IPS DF 19.7 (cell line): ENCODE measurements at places on chromosomes 3 and 15.

DNA sequence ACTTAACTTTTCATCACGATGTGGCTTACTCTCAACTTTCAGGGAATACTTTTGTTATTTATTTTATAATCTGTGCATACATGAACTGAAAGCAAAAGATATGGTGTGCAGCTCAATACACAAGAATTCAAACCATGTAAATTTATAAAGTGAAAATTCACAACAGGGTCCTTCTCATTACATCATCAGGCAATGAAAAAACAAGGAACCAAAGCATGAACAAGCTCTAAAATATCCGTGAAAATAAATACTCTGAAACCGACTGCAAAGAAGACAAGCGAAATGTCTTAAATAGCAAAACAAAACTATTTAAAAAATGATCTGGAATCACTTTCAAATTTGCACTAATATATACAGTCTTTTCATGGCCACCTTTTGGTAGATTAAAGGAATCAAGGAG lies 28.9 kb downstream of the GNB5 start:
- DNase-seq, result no peak

- DNase-seq, result no peak
These were observed 188.7 kb downstream of the UBE3A start for GRCh38 chr15:25250011-25250596.

DNA sequence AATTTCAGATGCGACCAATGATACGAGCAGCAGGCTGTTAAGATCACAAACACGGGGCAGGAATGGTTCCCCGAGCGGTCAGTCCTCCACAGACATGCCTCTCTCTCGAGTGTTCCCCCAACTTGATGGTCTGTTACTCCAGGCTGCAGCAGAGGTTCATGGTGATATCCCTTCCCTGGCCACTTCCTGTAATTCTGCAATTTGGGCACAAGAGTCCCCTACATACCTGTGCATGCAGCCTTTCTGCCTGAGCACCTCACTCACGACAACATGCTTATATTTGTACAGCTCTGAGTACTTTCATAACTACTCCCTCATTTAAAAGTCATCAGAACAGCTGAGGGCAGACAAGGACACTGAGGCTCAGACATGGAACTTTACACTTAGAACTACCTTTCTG lies 408.1 kb upstream of the NR2F2 start:
- no peak for DNase-seq

DNA sequence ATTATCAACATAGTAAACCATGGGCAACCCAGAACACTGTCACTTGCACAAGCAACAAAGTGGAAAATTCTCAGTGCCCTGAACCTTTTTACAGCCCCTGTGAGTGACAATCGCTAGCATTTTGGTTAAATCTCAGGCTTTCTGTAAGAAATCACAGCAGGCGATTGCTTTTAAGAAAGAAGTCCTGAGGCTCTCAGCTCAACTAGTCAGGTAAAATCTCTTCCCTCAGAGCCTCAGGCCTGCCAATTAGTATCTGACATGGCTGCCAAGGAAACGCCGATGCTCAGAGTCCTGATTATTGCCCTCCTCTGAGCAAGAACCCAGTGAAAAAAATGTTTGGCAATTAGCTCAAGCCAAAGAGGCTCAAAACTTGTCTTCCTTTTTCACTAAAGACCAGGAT lies 530.8 kb downstream of the DIPK2A start:
- no peak for DNase-seq

- no peak for DNase-seq
These were observed 29.5 kb downstream of the CCDC12 start for GRCh38 chr3:46946856-46947545.

GRCh38 chr3:43236008-43236407 lies 50.3 kb upstream of the SNRK start:
- DNase-seq, result no peak

- DNase-seq, result no peak
These were observed 165.2 kb downstream of the ISL2 start for GRCh38 chr15:76501726-76502125.

GRCh38 chr3:23960649-23961048 lies 15.6 kb downstream of the NR1D2 start:
- no peak for DNase-seq

DNA sequence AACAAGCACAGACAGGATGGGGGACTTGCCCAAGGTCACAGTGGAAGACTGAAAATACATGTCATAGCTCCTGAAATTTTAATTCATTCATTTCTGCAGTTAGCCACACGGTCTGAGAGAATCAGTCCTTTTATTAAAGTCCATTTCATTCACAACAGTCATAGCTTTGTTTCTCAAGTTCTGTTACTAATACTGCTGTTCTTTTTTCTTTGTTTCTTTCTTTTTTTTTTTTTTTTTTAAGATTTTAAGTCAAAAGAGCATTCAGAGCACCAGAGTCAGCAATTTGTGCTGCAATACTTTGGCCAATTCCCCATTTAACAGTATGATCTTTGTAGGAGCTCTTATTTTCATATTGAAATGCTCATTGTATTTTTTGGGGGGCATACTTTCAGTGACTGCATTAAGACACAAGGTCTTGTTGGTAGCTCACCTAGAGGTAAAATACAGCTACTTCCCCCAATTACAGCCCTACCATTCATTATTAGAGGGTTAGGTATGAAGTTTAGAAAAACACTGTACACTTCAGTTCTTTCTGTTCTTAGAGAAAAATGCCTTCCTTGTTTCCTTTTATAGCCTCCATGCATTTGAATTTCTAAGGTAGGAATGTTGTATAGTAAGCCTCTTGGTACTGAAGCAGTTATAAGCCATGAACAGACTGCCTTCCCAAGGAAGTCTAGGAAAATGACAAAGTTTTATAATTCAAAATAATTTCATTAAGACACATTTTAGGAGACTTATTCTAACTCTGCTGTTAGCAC lies 9.6 kb downstream of the GALK2 start:
- DNase-seq, result no peak

GRCh38 chr15:86382341-86382740 lies 302.7 kb downstream of the AGBL1 start:
- DNase-seq, result no peak

DNA sequence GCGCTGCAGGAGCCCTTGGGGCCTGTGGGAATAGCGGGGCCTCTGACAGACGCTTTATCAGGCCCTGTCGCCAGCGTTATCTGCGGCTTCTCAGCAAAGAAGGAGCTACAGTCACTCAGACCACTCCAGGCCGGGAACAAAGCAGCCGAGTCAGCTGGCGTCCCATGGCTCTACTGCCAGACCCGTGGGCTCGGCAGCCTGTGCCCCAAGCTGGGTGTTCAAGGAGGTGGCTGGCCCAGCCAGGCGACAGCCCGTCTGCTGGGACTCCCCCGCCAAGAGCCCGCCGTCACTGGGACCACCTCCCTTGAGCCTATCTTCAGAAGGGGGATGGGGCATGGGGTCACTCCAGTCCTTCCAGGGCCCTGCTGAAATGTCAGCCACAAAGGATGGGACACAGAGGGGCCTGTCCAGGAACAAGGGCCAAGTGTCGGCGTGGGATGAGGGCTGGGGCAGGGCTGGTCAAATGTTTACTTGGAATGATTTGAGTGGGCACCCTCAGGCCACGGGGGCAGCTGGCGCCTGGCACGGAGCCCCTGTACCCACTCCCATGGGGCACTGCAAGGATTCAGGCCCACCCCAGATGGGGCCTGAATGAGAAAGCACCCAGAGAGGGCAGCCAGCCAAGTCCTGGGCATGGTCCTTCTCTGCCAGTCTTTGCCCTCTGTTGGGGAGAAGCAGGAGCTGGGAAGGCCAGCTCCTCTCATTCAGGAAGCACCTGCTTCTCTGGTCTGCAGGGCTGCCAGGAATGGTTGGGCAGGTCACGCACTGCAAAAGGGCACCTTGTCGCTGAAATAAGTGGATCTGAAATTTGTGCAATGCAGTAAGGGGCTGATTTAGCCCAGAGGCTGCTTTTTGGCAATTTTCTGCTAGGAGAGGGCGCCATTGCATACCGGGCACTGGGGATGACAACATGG lies 148.3 kb downstream of the SMAD6 start:
- DNase-seq, result no peak

GRCh38 chr3:38268087-38268486 lies 2.5 kb downstream of the SLC22A13 start:
- DNase-seq, result no peak

GRCh38 chr3:150376001-150376848 lies 31.9 kb upstream of the TSC22D2 start:
- no peak for DNase-seq

DNA sequence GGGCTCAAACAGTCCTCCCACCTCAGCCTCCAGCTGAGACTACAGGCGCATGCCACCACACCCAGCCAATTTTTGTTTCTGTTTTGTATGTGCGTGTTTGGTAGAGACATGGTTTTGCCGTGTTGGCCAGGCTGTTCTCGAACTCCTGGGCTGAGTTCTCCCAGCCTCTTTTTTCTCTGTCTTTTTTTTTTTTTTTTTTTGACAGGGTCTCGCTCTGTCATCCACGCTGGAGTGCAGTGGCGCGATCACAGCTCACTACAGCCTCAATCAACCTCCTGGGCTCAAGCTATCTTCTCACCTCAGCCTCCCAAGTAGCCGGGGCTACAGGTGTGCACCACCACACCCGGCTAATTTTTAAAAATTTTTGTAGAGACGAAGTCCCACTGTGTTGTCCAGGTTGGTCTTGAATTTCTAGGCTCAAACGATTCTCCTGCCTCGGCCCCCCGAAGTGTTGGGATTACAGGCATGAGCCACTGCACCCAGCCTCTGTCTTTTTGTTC lies 867 bp upstream of the DCAF1 start:
- DNase-seq, result no peak

GRCh38 chr3:183198939-183199338 lies 36.4 kb upstream of the LAMP3 start:
- no peak for DNase-seq

DNA sequence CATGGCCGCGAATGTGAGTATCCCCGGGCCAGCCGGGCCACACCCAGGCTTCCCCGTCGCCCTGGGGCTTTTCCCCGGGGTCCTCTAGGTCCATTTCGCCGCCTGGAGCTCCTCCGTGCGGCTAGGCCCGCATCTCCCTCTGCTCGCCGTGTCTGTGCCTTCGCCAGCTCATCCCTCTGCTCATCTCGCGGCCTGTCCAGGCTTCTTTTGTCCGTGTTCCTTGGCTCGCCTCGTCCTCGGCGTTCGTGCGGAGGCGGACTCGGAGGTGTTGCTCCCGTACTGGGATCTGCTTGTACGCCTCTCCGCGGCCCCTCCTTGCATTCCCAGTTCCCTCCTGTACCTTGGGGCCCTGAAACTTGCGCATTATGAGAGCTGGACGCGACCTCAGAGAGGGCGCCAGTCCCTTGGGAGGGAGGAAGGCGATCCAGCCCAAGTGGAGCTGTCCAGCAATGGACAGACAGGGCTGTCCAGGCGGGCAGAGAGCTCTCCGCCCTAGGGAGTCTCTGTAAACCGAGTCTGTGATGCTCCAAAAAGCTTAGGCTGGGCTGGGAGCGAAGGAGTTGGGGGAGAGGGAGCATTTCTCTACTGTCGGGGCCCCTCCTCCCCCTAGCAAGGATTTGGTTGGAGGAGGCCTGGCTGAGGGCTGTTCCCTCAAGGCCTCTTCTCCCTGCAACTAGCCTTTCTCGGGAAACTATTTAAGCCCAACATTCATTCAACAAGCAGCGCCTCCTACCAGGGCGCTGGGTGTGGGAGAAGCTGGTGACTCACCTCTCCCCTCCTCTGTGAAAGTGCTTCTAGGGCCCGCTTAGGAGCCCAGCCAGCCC lies 553 bp downstream of the TMEM43 start:
- DNase-seq, result peak; percentile 57

GRCh38 chr3:116040152-116040551 lies 405.1 kb downstream of the LSAMP start:
- no peak for DNase-seq

DNA sequence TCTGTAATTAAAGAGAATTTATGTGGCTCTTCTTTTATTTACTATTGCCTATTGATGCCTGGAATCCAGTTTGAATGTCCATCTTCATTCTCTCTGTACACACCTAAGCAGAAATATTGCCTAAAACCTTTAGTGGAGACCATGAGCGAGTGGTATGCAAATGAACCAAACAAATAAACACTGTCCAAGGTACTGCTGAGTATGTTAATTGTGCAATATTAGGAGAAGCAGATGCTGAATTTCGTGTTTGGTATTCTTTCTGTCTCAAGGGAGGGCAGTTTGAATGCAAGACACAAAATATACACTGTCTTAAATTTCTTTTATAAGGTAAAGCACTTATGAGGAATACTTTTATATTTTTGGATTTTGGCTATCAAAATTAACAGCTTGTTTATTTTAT lies 440.9 kb downstream of the RBMS3 start:
- no peak for DNase-seq

DNA sequence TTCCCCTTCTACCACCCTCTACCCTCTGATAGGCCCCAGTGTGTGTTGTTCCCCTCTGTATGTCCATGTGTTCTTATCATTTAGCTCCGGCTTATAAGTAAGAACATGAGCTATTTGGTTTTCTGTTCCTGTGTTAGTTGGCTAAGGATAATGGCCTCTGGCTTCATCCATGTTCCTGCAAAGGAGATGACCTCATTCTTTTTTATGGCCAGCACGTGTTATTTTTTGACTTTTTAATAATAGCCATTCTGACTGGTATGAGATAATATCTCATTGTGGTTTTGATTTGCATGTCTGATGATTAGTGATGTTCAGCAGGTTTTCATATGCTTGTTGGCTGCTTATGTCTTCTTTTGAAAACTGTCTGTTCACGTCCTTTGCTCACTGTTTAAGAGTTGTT lies 63.1 kb upstream of the NPHP3 start:
- DNase-seq, result no peak

GRCh38 chr3:120625159-120625586 lies 29.0 kb downstream of the NDUFB4 start:
- DNase-seq, result no peak

DNA sequence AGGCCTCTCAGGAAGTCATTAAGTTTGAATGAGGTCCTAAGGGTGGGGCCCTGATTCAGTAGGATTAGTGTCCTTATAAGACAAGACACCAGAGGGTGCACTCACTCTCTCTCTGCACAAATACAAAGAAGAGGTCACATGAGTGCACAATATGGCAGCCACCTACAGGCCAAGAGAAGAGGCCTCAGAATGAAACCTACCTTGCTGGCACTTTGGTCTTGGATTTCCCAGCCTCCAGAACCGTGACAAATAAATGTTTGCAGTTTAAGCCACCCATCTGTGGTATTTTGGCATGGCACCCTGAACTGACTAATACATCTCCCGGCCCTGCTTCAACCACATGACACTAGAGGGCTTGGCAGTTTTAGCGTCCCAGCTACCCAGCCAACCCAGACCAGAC lies 73.9 kb upstream of the CHRNB4 start:
- no peak for DNase-seq

DNA sequence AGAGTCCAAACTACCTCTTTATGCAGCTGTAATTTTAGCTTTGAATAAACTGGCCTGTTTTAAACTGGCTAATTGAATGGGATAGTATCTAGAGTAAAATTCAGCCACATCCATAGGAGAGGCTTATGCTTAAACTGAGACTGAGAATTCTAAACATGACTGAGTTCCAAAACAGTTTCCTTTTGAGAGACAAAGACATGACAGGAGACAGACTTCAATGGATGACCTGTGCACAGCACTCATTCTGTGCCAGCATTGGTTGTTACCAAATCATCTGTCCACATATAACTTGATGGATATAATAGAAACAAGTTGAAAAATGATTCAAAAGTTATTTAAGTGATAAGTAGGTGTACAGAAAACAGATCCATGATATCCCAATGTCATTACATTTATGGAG lies 20.9 kb downstream of the IL12A start:
- no peak for DNase-seq

GRCh38 chr15:65334586-65335231 lies 30.2 kb downstream of the RNU5B-1 start:
- no peak for DNase-seq
